ENCODE measurements at places on chromosomes 2 and 18. TPM values are rescaled to one million over a fixed set of nuclear protein-coding genes. Genes with fewer than 3 reads are reported as not detected.

USP40 gene
- total RNA-seq = 11.0 TPM

GPR35 gene
- 24.9 TPM for total RNA-seq

MYO5B gene
- not detected for total RNA-seq

GNAL gene
- 0.14 TPM for total RNA-seq

ACMSD gene
- total RNA-seq = not detected

SCYGR3 gene
- total RNA-seq = not detected

CRACDL gene
- 0.55 TPM for total RNA-seq

SGPP2 gene
- total RNA-seq = 10.6 TPM

NUP35 gene
- total RNA-seq = 30.9 TPM

REG1B gene
- total RNA-seq = not detected

CCDC148 gene
- total RNA-seq = not detected

SLC16A14 gene
- total RNA-seq = 7.8 TPM

FBXO15 gene
- 0.91 TPM for total RNA-seq

SETBP1 gene
- total RNA-seq = 27.4 TPM

SOCS6 gene
- 3.8 TPM for total RNA-seq

MEP1B gene
- total RNA-seq = not detected

KCNE4 gene
- total RNA-seq = not detected

ANTXR1 gene
- not detected for total RNA-seq

ZNF521 gene
- total RNA-seq = not detected

ZAP70 gene
- total RNA-seq = 234 TPM

DLX1 gene
- 0.09 TPM for total RNA-seq

NOSTRIN gene
- not detected for total RNA-seq

CTAGE1 gene
- not detected for total RNA-seq

FBXO41 gene
- 25.3 TPM for total RNA-seq

KCNG2 gene
- total RNA-seq = not detected

CABYR gene
- 0.16 TPM for total RNA-seq

B3GNT2 gene
- 29.3 TPM for total RNA-seq

MROH2A gene
- total RNA-seq = not detected

PRPF40A gene
- 144 TPM for total RNA-seq
